ENCODE measurements at places on chromosomes 6 and 20.

GRCh38 chr20:32465092-32465900, 107.2 kb downstream of the ASXL1 start:
- peak; percentile 84 for DNase-seq

GRCh38 chr20:57614490-57615444, 5.5 kb downstream of the ZBP1 start:
- DNase-seq, result no peak

GRCh38 chr6:89281779-89282246, 33.3 kb downstream of the GABRR2 start:
- DNase-seq, result no peak

- no peak for DNase-seq
Measured at GRCh38 chr6:38244869-38245268, 394.9 kb downstream of the BTBD9 start.

DNA sequence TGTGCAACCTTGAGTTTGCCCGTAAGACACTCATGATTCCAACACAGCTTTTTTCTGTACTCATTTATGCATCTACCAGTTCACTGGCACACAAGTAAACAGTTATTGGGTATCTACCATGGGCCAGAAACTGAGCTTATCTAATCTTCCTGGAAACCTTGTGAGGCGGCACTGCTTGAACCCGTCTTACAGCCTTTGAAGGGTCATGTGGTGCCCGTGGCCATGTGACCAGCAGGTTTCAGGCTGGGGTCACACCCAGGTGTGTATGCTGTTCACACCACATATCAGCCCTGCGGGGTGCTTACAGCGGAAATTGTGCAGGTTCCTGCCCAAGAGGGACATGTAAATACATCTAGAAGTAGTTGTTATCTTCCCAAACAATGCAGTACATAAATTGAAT, 6.1 kb downstream of the THBD start:
- no peak for DNase-seq

GRCh38 chr20:17520583-17520982, 10.6 kb downstream of the BFSP1 start:
- no peak for DNase-seq

- DNase-seq, result no peak
Measured at GRCh38 chr6:158960026-158960425, 40.0 kb downstream of the RSPH3 start.

DNA sequence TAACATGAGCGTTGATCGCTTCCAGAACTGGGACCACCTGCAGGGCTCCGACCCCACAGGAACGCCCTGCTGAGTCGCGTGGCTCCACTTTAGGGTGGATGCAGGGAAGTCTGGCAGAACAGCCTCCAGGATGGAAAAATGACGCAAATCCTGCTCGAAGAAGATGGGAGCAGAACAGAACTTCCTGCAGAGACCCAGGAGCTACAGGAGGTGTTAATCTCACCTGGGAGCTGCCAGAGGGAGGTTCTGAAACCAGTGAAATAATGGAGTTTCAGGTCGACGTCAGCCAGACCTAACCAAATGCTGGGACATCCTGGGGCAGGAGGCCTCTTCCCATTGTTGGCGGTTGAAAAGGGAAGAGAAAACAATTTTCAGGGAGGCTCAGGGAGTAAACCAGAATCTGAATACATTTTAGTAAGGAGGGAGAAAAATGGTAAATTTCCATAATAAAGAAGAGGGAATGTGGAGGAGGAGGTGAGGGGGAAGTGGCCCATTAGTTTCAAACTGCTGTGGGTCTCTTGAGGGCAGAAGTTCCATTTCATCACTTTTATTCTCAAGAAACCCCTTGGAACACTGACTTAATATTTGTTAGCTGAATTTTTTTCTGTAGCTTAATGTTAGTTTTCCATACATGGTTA, 558.4 kb upstream of the CDH4 start:
- no peak for DNase-seq

DNA sequence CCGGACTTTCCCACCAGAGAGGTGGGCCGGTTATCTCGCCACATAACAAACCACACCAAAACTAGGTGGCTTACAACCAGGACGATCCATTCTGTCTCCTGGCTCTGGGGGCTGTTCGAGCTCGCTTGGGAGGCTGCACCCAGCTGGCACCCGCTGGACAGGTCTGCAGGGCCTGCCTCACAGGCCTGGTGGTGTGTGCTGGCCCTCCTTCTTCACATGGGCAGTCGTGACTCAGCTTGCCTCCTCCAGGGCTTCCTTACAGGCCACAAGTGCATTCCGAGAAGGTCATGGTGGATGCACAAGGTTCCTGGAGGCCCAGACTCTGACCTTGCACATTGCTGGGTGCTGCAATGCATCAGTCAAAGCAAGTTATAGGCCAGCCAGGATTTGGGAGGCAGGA, 34.2 kb downstream of the FOXF2 start:
- DNase-seq, result no peak

GRCh38 chr20:19969106-19969505, 48.1 kb upstream of the NAA20 start:
- DNase-seq, result no peak

DNA sequence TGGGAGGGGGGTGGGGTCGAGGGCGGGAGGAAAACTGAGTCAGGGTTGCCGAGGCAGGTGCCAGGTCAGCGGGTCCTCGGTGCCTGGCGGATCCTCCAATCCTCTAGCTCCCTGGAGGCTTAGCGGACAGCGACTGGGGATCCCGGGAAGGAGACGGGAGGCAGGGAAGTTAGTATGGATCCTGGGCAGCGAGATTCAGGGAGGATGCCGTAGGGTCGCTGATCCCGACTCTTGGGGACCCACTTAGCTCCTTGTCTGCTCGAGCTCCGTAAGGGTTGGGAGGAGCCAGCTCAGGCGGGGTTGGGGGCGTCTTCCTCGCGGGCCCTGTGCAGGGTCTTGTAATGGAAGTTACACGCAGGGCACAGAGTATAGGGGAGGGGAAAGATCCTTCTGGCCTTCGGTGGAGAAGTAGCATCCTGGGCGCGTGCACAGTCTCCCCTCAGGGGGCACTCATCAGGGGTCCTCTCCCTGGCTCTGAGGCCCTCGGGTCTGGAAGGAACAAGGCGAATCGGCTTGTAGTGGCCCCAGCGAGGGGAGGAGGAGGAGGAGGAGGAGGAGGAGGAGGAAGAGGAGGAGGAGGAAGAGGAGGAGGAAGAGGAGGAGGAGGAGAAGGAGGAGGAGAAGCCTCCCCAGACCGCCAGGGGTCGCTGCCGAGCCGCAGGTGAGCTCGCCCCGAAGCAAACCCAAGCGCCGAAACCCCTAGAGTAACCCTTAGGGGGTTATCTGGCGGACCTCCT, 6.4 kb upstream of the SLC12A5 start:
- DNase-seq, result peak; percentile 66

- no peak for DNase-seq
Measured at GRCh38 chr6:161169035-161169434, 104.8 kb downstream of the AGPAT4 start.

- no peak for DNase-seq
Measured at GRCh38 chr6:127997496-127998164, 96.8 kb upstream of the THEMIS start.

GRCh38 chr6:34772940-34773339, 15.6 kb downstream of the SNRPC start:
- no peak for DNase-seq

GRCh38 chr6:4554645-4555044, 221.6 kb upstream of the CDYL start:
- DNase-seq, result no peak

DNA sequence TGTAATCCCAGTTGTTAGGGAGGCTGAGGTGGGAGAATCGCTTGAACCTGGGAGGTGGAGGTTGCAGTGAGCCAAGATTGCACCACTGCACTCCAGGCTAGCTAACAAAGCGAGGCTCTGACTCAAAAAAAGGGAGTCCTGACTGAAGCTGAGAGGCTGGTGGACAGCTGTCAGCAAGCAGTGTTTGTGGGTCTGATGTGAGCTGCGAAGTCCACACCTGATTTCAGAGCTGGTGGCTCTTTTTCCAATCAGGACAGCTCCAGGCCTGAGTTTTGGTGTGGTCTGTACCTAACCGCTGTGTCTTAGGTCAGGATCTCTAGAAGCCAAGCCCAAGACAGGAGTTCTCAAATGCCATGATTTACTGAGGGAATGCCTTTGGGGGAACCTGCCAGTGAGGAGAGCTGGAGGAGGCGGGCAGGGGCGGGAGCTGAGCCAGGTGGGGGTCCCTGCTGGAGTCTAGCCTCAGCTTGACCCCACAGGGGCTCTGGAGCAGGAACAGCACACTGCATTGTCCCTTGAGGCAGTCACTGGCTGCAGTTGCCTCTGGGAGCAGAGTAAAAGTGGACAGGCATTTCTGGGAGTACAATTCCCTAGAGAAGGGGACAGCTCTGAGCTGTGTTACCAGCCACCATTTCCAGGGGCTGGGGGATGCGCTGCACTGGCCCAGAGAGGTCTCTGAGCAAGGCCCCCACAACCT, 5.0 kb downstream of the GFRA4 start:
- DNase-seq, result no peak

- no peak for DNase-seq
Measured at GRCh38 chr20:50541606-50542041, 31.4 kb downstream of the PTPN1 start.

GRCh38 chr20:34558320-34559218, at the start of gene MAP1LC3A:
Gene MAP1LC3A (plus strand): TSS chr20:34558718. CDS start chr20:34558869, 151 bp downstream.
- DNase-seq, result peak; percentile 98

DNA sequence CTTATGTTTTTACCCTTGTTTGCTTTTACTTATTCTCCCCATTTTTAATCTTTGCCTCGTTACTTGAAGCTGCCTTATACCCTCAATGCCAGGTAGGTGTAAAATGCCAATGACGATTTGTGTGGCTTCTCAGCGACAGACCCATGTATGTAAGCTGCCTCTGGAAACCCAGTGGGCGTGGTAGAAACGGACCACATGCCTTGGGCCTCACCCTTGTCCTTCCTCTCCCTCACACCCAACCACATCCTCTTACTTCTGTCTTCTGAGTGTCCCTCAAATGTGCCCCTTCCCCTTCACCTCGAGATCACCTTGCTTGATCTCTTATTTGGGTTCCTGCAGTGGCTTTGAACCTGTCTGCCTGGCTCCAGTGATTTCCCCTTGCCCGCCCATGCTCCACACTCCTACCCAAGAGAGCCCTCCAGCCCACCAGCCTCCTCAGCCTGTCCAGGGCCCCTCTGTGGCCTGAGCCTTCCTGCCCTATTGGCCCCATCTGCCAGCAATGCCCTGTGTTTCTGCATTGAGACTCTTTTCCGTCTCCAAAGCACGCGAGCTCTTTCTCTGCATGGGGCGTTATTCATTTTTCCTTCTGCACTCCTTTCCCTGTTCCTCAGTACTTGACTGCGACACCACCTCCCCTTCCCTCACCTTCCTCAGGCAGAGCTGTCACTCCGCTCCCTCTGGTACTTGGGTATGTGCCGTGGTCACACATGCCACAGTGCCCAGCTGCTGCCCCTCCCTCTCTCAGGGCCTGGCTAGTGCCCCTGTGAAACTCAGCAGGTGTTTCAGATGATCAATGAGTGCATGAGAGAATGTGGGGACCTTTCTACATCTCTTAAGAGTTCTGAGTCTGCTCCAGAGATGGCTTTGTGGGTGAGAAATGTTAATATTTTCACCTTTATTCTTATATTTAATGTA, 115.4 kb downstream of the SLX4IP start:
- DNase-seq, result no peak

DNA sequence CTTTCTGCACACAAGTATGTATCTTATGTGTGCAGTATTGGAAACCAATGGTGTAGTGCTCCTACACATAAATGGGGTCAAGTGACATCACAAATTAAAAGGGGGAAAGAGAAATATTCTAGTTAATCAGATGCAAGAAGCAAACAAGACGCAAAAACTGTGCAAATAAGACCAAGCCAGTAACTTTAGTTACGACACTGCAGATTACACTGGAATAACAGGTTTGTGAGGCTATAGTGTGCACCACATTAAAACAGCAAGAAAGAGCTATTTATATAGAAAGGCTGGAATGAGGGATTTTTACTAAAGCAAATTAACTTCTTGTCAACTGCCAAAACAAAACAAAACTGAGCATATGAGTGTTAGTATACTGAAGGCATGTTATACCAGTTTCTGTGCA, 45.8 kb downstream of the NR2E1 start:
- DNase-seq, result no peak

DNA sequence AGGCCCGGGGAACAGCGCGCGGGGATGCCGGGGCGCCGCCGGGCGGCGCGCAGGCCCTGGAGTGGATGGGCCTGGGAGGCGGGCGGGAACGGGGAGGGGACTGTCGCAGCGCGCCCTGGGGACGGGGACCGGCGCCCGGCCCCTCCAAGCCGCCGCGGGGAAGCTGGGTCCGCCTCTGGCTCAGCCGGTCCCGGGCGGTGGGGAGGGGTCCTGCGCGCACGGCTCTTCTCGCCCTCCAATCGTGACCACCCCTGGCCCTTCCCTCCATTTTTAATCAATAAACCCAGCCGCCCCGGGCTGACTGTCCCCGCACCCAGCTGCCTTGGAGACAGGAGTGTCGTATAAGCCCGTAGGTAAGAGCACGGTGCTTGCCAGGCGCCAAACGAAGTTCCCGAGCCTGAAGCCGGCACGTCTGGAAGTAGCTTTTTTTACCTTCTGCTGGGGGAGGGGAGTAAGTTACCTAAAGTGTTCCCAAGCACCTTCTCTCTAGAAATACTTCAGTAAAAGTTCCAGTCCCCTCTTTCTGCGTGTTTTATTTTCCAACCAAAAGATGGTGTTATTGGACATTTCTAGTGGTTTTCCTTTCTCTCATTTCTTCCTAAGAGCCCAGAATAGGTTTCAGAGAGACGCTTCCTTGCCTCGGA, 780 bp upstream of the TAF4 start:
- DNase-seq, result no peak

- no peak for DNase-seq
Measured at GRCh38 chr6:143039548-143039947, 21.1 kb upstream of the AIG1 start.

- no peak for DNase-seq
Measured at GRCh38 chr20:4674672-4675071, 47.0 kb upstream of the PRND start.

DNA sequence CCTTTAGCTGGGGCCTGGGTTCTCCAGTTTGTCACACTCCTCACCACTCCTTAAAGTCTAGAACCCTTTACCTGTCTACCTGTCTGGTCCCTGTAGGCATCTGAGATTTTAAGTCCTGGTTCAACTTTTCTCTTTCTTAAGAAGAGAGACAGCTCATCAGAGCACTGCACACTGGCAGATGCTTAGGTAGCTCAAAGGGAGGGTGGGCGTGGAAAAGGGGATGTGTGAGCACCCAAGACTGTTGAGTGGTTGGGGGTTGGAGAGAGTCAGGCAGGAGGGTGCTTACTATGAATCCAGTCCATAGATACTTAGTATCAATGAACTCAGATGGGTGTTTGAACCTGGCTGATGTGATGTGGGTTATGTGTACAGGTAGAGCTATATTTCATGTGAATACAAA, 6.6 kb upstream of the KCNG1 start:
- no peak for DNase-seq

- DNase-seq, result peak; percentile 36
Measured at GRCh38 chr6:136317021-136317694, 27.5 kb upstream of the BCLAF1 start.

- DNase-seq, result no peak
Measured at GRCh38 chr6:119643876-119644275, 294.3 kb upstream of the MAN1A1 start.

GRCh38 chr6:116682334-116682712, 1.3 kb downstream of the KPNA5 start:
- no peak for DNase-seq

DNA sequence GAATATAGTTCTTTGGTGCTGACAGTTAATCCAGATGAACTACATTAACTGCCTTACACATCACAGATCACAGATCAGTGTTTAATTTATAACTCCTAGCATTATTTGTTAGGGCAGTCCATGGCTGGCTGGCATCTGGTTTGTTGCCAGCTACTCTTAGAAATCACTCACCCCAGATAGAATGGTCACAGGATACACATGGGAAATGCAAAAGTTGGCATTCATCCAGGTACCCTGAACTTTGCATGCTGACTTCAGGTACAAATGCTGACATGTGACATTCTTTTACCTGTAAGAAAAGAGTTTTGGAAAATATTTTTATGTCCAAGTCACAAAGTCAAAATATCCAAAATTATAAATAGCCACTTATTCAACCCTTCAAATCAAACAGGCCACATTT, 20.2 kb downstream of the FBXL4 start:
- DNase-seq, result no peak
